ENCODE measurements at places on chromosomes 3 and 15. TPM values are rescaled to one million over a fixed set of nuclear protein-coding genes. Genes with fewer than 3 reads are reported as not detected.

Gene SPTSSB
- total RNA-seq: 33.0 TPM

Gene HHATL
- not detected for total RNA-seq

Gene TEX55
- 0.27 TPM for total RNA-seq

Gene CCDC33
- 2.6 TPM for total RNA-seq

Gene CISH
- 3.6 TPM for total RNA-seq

Gene TGM4
- not detected for total RNA-seq

Gene CAPN3
- 1.1 TPM for total RNA-seq

Gene PLA2G4D
- not detected for total RNA-seq

Gene FAM81A
- 4.1 TPM for total RNA-seq

Measured in GM23338 (cell line).